Activated CD8-positive, alpha-beta memory T cell treated with anti-CD3 and anti-CD28 coated beads, Interleukin-2, amount 50 U/mL, for 4 hours (primary cell): ENCODE measurements at places on chromosomes 7 and 10.

- DNase-seq = no peak
These were observed 2.6 kb upstream of the ASCC1 start for GRCh38 chr10:72218726-72219125.

- DNase-seq = no peak
These were observed 13.4 kb downstream of the AMZ1 start for GRCh38 chr7:2701424-2701823.

DNA sequence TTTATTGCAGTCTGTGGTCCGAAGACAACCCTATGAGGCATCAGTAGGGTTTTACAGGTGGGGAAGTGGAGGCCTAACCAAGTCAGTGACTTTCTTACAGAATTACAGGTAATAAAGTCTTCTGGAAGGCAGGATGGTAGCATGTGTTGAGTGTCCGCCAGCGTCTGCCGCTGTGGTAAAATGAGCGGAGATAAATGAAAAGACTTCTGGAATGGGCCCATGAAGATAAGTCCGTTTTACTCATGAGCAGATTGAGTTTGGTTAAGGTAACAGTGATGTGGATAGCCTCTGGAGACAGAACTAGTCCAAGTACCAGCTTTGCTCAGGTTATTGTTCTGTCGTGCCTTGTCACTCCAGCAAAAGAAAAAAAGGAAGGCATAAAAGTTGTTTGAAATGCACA is 966 bp downstream of the FBH1 start:
- no peak for DNase-seq

DNA sequence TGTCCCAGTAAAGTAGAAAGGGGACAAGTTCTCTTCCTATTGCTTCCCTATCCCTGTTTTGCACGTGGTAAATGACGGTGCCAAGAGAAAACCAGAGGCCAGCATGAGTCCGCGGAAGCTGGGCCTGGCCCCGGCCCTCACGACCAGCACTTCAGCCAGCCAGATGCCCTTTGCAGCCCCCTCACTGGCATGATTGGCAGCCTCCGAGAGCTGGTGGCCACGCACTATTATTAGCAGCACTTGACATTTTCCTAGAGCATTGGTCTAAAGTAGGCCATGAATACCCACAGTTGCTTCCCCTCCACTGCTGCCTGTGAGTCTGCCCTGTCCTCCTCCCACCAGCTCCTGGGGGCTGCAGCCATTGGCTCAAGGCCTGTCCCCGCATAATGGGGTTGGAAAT is 369.1 kb downstream of the PLXNA4 start:
- no peak for DNase-seq

DNA sequence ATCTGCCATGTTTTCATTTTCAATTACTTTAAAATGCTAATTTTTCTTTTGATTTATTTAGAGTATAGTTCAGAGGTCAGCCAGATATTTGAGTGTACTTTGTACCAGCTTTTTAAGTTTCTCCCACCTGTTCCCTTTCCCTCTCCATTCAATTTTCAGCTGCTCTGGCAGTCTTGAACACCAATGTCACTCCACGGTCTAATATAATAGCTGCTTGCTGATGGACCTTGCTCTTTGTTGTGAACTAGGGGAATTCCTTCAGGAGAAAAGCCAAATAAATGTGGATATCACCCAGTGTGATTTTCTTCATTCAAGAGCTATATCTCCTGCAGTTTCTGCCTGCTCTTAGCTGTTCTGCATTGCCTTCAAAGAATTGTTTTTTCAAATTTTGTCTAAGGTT is 3.9 kb upstream of the HPS1 start:
- no peak for DNase-seq

DNA sequence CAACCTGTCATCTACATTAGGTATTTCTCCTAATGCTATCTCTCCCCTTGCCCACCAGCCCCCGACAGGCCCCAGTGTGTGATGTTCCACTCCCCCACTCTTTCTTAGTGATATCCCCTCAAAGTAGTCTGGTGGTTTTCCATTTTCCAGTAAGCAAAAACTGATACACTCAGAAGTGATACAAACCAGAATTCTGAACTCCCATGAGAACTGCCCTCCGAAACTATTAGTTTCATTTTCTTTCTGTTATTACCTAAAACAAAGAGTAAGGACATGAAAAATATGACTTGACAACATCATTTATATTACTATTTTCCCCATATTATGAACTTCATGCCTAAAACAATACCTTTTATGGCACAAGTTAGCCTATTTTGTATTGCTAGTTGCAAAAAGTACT is 175.0 kb downstream of the OTUD1 start:
- no peak for DNase-seq

- no peak for DNase-seq
These were observed 356.5 kb upstream of the KLF6 start for GRCh38 chr10:4141471-4141870.

- DNase-seq = no peak
These were observed 16.5 kb downstream of the SLK start for GRCh38 chr10:103983367-103983911.

- no peak for DNase-seq
These were observed at the start of gene CYP2C18 for GRCh38 chr10:94683214-94684054. TSS of gene CYP2C18 (plus strand) at chr10:94683729. CDS start at chr10:94683820, 91 bp downstream.

DNA sequence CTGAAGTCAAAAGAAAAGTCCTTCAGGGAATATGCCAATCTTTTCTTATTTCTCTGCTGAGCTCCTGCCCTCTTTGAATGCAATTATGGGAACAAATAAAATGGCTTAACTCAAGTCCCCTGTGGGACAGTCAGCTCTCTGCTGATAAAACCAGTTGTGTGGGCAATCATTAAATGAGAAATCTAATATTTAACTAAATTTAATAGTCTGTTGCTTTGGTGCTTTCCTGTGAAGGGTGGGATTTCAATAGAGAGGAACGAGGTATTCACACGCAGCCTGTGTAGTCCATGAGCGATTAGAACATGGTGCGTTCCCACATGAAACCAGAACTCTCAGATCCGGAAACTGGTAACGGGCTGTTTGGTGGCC is 138.4 kb downstream of the PAXIP1 start:
- no peak for DNase-seq

DNA sequence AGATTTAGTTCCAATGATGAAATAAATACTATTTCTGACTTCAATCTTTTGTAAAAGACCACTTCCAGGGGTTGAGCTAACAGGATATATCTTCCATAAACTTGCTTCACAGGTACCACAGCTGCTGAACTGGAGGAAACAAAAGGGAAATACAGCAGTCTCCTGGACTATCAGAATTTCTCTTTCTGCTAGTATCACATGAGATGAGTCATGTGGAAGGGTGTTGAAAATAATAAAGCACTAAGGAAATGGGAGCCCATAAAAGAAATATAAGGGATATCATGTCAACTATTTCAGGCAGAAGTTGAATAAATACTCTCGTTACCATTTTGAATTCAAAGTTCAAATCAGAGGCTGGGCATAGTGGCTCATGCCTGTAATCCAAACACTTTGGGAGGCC is 250.3 kb upstream of the NFE2L3 start:
- no peak for DNase-seq

DNA sequence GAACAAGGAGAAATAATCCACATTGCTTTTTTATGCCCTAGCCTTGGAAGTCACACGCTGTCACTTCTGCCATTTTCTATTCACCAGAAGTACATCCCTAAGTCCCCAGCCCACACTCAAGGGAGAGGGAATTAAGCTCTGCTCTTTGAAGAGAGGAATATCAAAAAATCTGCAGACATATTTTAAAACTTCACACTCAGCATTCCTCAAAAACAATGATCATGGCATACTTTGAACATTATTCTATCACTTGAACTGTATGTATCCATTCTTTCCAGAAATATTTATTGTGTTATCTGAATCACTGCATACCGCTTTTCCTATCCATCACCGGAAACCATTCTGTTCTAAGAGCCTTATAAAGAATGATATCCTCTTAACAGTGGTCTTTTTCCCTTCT is 9.4 kb downstream of the ABCC2 start:
- no peak for DNase-seq

DNA sequence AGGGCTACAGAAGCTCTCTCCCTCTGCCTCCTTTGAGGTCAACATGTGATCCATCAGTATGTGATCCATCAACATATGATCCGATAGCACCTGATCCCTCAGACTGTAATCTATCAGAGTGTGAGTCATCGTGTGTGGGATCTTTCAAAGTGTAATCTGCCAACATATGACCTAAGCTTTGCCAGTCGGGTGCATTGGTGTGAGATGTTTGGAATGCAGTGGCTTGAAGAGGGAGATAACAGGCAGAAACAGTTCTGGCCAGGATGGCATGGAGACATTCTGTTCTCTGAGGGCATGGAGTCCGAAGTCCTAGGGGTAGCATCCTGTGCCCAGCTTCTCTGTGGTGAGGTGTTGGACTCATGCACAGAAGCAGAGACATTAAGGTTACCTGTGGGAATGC is 217.7 kb upstream of the ETV1 start:
- DNase-seq = no peak

DNA sequence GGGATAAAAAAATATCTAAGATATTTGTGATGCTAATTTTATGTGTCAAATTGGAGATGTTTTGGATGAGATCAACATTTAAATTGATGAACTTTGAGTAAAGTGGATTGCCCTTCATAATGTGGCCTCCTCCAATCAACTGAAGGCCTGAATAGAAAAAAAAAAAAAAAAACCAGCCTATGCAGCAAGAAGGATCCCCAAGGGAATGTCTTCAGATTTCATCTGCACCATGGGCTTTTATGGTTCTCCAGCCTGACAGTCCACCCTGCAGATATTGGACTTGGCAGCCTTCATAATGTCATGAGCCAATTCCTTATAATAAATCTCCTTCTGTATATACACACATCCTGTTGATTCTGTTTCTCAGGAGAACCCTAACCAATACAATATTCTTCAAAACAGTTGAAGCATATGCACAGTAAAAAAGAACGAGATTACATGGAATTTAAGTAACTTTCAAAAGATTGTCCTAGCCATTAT is 316.9 kb upstream of the PLXDC2 start:
- no peak for DNase-seq

DNA sequence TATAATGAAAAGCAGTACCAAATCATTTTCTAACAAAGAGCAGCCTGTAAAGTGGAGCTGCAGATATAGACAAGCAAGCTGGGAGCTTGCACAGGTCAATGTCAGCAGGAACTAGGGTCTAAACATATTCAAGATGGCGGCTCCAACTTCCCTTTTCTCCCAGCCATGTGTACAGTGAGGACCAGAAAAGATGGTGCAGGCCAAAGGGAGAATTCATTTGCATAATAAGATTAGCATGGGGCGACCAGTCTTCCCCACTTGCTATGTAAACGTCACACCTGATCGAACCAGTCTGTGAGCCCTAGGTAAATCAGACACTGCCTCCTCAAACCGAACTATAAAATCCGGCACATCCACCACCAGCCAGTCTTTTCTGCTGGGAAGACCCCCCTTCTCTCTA is 4.4 kb upstream of the RAPGEF5 start:
- no peak for DNase-seq

GRCh38 chr10:89515031-89515841 is 20.2 kb downstream of the SLC16A12 start:
- DNase-seq = no peak

- no peak for DNase-seq
These were observed 105.3 kb downstream of the PLXDC2 start for GRCh38 chr10:19921300-19922140.

DNA sequence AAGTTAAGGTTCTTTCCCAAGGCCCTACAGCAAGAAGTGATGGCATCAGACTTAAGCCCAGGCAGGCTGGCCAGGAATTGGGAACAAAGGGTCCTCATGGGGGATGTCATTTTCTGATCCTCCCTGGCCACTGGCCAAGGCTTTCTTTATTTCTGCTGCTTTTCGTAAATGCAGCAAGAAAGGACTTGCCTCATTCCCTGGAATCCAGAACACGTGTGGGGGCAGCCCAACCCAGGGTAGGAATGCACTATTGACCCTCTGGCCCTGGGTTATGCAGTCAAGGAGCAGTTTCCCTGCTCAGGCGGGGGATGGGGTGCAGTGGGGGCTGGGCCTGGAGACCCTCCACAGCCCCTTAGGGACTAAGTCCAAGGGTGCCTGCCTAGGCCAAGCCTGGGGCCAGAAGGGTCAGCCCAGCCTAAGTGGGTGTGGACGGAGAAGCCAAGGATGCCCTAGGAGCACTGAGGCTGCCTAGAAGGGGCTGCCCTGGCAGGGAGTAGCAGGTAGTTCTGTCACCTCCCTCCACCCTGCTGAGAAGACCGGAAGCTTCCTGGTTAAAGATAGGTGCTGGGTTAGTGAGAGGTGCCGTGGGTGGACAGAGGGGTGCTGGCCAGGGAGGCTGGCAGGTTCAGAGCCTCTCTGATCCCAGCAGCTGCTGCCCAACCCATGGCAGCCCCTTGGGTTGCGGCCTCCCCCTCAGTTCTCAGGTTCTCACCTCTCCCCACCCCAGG is 179.2 kb downstream of the SH3PXD2A start:
- no peak for DNase-seq

GRCh38 chr10:89555688-89556445 is 20.5 kb upstream of the SLC16A12 start:
- no peak for DNase-seq

DNA sequence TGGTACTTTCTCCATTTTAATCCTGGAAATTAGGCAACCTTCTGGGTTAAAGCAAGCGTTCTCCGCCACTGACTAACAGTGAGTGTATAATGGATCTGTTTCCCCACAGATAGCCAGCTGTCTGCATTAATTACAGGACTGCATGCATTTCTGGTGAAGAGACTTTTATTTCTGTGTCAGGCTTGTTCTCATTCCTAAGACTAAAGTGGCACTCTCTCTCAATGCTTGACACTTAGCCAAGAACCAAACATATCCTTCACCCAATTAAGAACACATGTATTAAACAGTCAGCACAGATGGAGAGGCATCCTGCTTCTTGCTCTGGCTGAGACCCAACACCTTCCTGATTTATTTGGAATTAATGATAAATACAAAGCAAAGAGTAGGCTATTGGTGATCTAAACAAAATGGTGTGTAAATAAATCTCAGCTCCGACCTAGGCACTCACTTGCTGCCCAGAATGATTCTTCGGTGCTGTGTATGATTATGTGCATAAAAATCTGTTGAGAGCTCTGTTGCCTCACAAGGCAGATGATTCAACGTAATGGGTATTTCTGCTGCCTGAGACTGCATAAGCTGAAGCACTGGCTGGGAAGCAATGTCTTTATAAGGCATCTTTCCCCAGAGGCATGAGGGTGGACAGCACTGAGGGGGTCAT is 16.8 kb downstream of the CALU start:
- DNase-seq = no peak

GRCh38 chr7:23887660-23888059 is 177.6 kb downstream of the STK31 start:
- DNase-seq = no peak

DNA sequence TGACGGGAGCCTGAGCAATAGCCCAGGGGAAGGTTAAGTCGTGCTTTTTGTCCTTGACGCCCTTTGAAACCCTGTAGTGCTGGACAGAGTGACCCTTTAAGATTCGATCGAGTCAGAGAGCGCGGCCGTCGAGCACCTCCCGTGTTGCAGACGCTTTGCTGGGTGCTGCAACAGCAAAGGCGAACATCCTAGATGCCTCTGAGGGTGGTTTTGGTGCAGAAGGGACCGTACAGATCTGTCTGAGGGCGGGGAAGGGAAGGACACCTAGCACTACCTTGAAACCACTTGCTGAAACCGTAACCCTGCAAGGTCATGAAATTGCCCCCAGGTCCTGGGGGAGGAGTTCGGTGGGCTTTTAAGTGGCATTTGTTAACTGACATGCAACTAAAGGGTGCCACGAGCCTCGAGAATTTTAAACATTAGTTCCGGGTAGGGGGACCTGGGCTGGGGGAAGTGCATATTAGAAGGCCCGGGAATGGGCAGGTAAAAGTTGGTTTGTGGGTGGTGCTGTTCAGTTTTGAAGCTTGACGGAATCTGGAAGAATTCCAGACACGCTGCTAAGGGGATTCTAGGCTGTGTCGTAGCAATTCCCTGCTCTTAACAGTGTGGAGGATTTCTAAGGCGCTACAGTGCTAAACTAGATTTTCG is 786 bp downstream of the ATP5F1C start:
- DNase-seq = no peak
